Mesothelial cell of epicardium (in vitro differentiated cells): ENCODE measurements at places on chromosomes 11 and 22. TPM values are rescaled to one million over a fixed set of nuclear protein-coding genes. Genes with fewer than 3 reads are reported as not detected.

APOL6 gene
- total RNA-seq: 1.1 to 1.2 TPM (median 1.2 TPM) in 3 replicates

TEX54 gene
- total RNA-seq: not detected in 3 replicates

SCGB1C1 gene
- total RNA-seq: not detected in 3 replicates

GP1BB gene
- total RNA-seq: 1.4 to 5.7 TPM (median 4.4 TPM) in 3 replicates

CDC42BPG gene
- total RNA-seq: 24.6 to 30.1 TPM (median 25.0 TPM) in 3 replicates

YAP1 gene
- 186 to 194 TPM (median 193 TPM) in 3 replicates for total RNA-seq

TSSK2 gene
- total RNA-seq: not detected in 3 replicates

DUSP8 gene
- 7.8 to 9.1 TPM (median 8.9 TPM) in 3 replicates for total RNA-seq

- no peak for DNase-seq
These were observed 210.8 kb downstream of the CEP164 start for GRCh38 chr11:117538263-117539135.

DNA sequence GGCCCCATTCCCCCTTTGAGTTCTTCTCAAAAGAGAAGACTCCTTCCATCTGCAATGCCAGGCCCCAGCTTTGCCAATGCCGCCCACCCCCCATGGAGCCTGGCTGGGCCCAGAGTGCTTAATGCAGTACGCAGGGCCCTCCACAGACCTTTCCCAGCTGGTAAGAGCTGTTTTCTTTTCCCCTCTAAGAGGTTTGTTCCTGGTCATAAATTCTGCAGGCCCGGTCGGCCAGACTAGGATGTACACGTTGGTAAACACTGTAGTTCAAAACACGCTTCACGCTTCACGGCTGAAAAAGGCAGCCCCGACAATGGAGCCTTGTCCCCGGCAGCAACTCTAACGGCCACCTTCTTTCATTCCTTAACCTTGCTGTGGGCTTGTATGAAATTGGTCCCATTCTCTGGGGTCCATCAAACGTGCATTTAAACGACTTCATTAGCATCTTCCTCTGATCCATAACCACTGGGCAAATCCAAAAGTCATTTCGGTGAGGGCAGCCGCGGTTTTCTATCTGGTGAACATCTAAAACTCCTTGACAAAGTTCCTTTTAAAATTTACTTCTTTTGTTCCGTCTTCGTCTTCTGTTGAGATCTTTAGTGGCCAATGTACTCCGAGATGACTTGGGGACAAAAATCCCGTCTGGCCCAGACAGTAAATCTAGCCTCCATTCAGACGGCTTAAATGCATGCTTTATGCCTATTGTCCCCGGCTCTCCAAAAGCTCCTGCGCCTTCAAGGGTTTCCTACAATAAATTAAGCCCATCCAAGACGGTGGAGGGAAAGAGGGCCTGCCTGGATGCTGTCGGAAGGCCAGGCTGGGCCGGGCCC is 60.0 kb upstream of the MYEOV start:
- DNase-seq: no peak

DNA sequence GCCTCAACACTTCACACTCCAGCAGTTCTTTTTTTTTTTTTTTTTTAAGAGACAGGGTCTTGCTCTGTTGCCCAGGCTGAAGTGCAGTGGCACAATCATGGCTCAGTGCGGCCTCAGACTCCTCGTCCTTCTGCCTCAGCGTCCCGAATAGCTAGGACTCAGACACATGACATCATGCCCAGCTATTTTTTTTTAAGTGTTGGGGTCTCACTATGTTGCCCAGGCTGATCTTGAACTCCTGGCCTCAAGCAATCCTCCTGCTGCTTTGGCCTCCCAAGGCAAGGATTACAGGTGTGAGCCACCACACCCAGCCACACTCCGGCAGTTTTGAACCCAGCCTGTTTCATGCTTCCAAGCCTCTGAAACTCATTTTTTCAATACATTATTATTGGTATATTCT is 3.7 kb downstream of the PPP2R1B start:
- no peak for DNase-seq

DNA sequence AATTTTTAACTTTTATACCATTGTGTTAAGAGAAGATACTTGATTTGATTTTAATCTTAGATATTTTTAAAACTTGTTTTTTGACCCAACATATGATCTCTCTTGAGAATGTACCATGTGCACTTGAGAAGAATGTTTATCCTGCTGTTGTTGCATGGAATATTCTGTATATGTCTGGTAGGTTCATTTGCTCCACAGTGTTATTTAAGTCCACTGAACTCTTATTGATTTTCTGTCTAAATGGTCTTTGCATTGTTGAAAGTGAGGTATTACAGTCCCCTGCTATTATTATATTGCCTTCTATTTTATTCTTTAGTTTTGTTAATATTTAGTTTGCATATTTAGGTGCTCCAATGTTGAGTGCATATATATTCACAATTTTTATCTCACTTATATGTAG is 397.3 kb upstream of the CCDC179 start:
- DNase-seq: no peak

DNA sequence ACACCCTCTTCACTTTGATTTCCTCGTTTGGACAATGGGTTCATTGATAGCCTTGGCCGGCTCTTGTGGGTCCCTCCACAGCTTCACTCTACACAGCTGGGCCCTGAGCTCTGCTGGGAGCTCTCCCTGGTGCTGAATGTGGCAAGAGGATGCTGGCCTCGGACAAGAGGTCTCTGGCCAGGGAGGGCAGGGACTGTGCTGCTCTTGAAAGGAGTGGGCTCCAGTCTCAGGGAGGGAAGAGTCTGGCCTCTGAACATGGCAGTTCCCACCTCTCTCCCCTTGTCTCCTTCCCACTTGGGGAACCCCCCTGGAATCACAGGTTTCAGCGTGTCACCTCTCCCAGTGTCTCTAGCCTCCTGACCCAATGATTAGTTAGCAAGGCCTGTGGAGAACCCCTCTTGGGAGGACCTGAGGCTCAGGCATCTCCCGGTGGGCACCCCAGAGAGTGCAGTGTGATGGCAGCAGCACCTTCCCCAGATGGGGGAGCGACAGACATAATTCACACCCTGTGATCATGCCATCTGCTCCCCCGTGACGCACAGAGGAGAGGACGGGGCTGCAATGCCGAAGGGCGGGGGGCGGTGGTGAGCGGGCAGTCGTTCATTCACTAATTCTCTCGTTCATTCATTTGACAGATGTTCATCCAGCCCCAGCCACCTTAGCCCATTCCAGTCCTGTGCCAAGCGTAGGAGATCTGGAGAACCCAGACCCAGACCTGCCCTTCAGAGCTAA is 2.8 kb upstream of the CABP7 start:
- peak; percentile 59 for DNase-seq

DNA sequence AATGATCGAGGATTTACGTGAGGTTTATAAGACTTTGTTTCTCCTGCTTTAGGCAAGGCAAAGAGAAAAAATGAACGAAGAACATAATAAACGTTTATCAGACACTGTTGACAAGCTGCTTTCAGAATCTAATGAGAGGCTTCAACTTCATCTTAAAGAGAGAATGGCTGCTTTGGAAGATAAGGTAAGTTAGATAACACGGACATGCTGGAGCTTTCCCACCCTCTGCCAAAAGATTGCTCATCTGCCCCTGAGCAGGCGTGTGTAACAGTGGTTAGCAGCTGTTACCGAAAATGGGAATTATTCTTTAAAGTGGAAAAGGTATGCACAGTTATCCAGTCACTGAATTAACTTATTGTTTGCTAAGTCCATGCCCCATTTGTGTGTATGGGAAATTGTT is 62.8 kb upstream of the CTTN start:
- no peak for DNase-seq

GRCh38 chr11:30023074-30023473 is 6.2 kb upstream of the KCNA4 start:
- DNase-seq: no peak

DNA sequence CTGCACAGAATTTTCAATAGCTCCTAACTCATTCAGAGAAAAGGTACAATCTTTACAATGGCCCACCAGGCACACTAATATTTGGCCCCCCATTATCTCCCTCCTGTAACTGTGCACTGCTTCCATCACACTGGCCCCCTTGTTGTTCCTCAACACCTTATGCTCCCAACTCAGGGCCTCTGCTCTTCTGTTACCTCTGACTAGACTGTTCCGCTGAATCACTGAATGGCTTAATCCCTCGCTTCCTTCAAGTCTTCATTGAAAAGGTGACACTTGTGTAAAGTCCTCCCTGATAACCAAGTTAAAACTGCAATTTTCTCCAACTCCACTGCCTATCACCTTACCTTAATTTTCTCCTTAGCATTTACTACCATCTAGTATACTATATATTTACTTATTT is 21.8 kb downstream of the PIK3C2A start:
- no peak for DNase-seq

DNA sequence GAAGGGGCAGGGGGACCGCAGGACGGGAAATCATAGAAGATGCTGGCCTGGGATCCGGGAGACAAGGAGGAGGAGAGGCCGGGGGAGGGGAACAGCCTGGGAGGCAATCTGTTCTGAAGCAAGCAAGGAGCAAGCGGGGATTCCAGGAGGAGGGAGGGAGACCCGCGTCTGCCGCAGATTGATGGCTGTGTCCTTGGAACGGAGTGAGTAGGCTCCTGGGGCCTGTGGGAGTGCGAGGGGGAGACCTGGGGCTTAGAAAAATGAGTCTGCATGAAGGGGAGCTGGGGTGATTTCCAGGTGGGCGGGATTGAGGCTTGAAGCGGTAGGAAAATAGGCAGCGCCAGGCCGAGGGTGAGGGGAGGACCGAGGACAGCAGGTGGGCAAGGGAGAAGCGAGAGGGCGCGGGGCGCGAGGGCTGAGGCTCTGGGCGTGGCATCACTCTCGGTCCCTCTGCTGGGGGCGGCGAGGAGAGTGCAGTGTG is 1.6 kb upstream of the LRRC55 start:
- DNase-seq: peak; percentile 68

- no peak for DNase-seq
These were observed 52.5 kb downstream of the C22orf31 start for GRCh38 chr22:29009148-29009547.

DNA sequence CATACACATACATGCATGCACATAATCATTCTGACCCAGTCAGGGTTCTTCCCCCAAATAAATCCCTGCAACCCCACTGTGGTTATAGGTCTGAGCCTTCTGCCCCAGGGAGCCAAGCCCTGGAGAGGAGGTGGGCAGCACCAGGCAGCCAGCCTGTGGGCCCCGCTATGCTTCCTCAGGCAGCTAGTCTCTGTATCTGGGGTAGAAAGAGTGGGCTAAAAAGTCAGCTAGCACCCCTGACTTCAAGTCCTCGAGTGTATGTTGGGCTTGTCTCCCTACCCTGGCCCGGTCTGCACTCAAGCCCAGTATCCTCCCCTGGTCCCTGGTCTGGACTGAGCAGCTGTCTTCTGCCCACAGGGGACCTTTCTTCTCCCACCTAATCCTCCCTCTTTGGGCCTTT is 28.0 kb downstream of the KCNQ1OT1 start:
- no peak for DNase-seq

DNA sequence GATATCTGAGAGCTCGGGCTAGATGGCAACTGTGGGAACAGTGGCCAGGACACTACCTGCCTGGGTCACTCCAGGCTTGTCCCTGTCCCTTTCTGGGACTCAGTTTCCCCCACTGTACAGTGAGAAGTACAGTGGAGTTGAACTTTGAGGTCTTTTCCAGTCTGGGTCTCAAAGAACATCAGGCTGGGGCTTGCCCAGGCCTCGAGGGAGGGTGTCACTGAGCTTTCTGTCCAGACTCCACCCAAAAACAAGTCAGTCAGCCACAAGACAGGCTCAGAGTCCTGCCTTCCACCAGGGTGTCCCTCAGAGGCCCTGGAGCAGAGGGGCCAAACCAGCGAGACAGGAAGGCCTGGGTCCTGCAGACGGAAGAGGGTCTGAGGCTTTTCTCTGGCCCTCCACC is 2.0 kb upstream of the PLA2G3 start:
- no peak for DNase-seq

DNA sequence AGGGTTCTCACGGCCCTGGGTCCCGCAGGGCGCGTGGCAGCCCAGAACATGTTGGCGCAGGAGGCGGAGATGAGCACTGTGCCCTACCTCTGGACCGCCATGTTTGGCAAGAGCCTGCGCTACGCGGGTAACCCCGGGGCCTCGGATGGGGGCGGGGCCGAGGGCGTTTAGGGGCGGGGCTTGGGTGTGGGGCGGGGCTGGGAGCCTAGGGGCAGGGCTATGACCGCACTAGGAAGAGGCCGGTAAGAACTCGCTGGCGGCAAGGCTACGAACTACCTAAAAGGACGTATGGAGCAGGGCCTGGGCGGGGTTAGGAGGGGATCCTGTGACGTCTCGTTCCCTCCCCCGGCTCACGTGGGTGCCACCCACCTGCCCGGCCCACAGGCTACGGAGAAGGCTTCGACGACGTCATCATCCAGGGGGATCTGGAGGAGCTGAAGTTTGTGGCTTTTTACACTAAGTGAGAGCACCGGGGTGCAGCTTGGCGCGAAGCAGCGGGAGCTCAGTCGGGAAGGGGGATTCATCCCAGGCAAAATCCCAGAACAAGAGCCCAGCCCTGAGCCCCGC is 2.8 kb upstream of the LZTR1 start:
- peak; percentile 51 for DNase-seq

DNA sequence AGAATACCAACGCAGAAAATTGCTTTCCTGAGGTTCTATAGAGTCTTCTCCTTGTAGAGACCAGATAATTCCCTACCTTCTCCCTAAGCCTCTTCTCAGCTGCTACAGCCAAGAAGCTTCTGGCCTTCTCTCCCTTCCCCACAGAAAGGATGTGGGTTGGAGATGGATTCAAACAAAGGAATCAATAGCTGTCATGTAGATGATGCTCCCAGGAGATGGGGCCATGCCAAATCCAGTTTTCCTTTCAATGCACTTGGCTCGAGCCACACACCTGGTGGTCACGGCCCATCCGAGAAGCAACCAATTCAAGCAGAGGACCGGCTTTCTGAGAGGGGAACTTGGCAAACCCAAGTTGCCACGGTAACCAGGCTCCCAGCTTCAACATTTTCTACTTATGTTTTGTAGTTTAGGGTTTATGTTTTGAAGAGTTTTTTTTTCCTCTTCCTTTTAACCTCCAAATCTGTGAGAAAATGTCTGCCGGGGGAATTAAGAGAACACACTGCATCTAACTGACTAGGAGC is 31.3 kb upstream of the OPCML start:
- DNase-seq: no peak

DNA sequence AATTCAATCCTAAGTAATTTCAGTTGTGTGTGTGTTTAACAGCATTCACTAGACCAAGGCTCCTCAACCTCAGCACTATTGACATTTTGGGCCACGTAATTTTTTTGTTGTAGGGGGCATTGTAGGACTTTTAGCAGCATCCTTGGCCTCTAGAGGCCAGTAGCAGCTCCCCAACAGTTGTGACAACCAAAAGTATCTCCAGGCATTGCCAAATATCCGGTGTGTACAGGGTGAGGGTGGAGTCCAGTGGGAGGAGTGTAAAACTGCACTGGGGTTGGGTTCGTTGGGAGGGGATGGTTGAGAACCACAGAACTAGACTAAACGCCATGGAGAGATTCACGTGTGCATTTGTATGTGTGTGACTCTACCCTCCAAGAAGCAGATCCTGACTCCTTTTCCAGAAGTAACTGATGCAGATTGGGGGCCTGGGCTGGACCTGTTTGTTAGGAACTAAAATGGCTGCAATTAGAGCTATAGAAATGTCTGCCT is 5.9 kb upstream of the PHF21A start:
- DNase-seq: no peak
